Renal cortex interstitium (tissue), 15 donors: ENCODE measurements at places on chromosomes 16 and 17. TPM values are rescaled to one million over a fixed set of nuclear protein-coding genes. Genes with fewer than 3 reads are reported as not detected.

ARHGAP44 gene
- 7.6 TPM for polyA plus RNA-seq

TEX19 gene
- polyA plus RNA-seq: not detected

ITGAX gene
- 0.65 TPM for polyA plus RNA-seq

ERN2 gene
- polyA plus RNA-seq: 0.19 TPM

PRMT7 gene
- 51.2 TPM for polyA plus RNA-seq

KRT17 gene
- 3.2 TPM for polyA plus RNA-seq

KRTAP3-2 gene
- not detected for polyA plus RNA-seq

TMEM132E gene
- 4.7 TPM for polyA plus RNA-seq

ADAD2 gene
- 0.30 TPM for polyA plus RNA-seq

VWA3A gene
- polyA plus RNA-seq: 1.8 TPM

WNT3 gene
- 2.1 TPM for polyA plus RNA-seq

TBX2 gene
- polyA plus RNA-seq: 57.3 TPM

PPY gene
- 2.3 TPM for polyA plus RNA-seq

SLC7A6OS gene
- 25.4 TPM for polyA plus RNA-seq

RNF157 gene
- polyA plus RNA-seq: 31.8 TPM

TMC8 gene
- polyA plus RNA-seq: 3.5 TPM

KCNJ2 gene
- polyA plus RNA-seq: 2.4 TPM

EPX gene
- polyA plus RNA-seq: 0.95 TPM
